ENCODE measurements at places on chromosomes 3 and 15.
A peak's percentile ranks its signal among the peaks of the same experiment; 100 is the strongest.

GRCh38 chr3:119595639-119596334 is 1.9 kb upstream of the PLA1A start:
- no peak for DNase-seq

GRCh38 chr3:132822266-132822665 is 100.1 kb upstream of the NPHP3 start:
- no peak for DNase-seq

- no peak for DNase-seq
These were observed 1.5 kb downstream of the CELF6 start for GRCh38 chr15:72318408-72318942.

DNA sequence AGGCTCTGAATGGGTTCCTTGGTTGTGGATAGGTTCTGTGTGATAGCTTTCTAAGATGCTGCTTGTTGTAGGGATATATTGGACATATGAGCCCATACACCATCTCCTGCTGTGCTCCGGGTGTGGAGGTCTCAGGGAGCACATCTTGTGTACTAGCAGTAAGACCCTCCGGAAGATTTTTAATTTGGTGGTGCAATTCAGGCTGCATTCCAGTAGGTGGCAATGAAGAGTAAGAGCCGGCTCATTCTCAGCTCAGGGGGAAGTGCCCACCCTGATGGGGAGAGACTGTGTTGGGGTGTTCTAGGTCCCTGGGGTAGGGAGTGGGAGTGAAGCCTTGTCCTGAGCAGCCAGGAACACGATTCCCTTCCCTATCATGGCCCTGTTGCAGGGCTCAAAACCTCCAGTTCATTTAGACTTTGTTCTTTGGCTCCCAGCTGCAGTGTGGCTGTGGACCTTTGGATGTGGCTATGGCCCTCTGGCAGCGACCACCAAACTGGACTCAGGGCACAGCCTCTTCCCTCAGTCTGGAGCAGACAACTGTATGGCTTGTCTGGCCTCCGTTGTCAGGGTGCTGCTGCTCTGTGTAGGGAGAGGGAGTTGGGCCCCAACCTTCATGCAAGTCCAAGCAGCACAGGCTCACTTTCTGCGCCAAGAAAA is 104.7 kb downstream of the UNC13C start:
- no peak for DNase-seq

- DNase-seq: no peak
These were observed 504.1 kb downstream of the NTRK3 start for GRCh38 chr15:87752250-87752951.

DNA sequence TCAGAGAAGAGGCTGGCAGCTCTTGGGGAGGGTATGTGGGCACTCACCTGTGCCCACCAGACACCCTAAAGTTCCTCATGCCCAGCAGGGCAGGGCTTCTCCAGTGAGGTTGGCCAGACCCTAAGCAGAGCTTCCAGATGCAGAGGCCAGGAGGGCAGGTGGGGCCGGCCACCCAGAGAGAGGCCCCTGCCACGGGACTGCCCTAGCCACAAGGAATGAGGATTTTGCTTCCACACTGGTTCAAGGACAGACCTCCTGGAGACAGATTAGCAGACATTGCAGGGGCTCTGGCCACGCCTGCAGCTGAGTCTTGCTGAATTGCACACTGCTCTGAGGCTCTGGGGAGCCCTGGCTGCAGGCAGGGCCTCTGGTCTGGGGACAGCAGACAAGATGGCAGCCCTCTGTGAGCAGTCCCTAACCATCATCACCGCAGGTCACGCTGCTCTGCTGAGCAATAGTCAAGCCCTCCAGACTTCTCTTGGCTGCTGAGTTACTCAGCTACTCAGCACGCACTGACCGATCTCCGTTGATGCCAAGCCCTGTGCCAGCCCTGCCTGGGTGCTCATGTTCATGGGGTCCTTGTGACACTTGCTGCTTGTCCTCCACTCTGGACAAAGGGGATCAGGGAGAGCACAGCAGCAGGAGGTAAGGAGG is 117.4 kb upstream of the ABHD17C start:
- DNase-seq: no peak

DNA sequence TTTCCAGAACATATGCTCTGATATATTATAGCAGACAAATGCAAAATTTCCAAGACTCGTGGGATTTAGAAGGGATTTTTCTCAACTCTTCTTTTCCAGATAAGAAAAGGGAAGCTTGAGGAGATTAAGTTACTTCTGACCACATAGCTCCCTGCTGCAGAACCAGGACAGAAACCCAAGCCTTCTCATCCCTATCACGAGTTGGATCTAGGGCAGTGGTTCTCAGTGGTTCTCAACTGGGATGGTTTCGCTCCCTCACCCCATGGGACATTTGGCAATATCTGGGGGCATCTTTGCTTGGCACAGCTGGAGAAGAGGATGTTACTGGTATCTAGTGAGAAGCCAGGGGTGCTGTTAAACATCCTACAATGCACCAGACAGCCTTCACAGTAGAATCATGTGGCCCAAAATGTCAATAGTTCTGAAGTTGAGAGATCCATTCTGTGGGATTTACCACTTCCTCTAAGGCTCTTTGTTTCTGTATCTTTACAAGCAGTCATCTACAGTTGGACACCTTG is 64.2 kb downstream of the LIPC start:
- no peak for DNase-seq

DNA sequence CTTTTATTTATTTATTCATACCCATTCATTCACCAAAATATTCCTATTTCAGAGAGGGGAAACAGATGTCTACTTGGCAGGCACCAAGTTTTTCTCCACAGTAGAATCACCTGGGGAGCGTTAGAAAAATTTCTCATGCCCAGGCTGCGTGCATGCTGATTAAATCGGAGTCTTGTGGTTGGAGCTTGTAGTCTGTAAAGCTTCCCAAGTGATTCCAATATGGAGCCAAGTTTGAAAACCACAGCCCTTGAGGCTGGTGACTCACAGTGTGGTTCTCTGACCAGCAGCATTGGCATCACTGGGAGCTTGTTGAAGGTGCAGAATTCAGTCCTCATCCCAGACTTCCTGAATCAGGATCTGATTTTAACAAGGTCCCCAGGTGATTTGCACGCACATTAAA is 49.7 kb downstream of the PDHB start:
- no peak for DNase-seq

DNA sequence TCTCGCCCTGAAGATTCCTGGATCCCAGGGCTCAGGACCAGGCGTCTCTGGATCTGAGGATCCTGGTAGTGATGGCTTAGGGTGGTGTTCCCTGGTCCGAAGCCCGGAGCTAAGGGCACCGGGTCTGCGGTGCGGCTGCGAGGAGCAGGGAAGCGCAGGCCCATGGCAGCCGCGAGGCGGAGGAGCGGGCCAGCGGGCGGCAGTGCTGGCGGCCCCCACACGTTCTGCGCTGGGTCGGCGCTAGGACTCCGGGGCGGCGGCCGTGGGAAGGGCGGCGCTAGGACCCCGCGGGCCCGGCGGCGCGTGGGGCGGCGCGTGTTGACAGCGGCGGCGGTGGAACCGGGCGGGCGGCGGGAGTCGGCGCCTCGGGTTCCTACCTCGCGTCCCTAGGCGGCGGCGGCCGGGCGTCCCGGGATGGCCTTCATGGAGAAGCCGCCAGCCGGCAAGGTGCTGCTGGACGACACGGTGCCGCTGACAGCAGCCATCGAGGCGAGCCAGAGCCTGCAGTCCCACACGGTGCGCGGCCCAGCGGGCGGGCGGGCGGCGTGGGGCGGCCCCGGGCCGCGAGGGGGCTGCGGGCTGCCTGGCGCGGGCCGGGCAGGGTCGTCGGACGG is at the start of gene PXK:
PXK (plus strand) TSS at position 318 of the 614 bp plus-strand sequence; CDS start at position 415, 97 bp downstream.
- DNase-seq: peak; percentile 77

DNA sequence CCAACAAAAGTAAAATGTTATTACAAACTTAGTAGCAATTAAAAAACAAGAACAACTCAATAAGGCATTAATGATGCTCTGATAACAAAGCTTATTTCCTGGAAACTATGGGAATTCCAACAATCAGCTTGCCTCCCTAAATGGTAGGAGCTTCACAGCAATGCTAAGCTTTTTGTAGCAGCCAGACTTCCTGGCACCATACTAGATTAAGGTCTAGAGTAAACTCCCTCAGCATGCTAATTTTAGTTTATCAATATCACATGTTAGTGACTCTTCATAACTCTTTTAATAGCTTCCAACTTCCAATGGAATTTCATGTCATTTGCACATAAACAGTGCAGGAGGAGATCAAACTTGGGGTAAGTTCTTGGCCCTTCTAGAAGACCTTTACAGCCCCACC is 782.0 kb downstream of the MCTP2 start:
- DNase-seq: no peak

DNA sequence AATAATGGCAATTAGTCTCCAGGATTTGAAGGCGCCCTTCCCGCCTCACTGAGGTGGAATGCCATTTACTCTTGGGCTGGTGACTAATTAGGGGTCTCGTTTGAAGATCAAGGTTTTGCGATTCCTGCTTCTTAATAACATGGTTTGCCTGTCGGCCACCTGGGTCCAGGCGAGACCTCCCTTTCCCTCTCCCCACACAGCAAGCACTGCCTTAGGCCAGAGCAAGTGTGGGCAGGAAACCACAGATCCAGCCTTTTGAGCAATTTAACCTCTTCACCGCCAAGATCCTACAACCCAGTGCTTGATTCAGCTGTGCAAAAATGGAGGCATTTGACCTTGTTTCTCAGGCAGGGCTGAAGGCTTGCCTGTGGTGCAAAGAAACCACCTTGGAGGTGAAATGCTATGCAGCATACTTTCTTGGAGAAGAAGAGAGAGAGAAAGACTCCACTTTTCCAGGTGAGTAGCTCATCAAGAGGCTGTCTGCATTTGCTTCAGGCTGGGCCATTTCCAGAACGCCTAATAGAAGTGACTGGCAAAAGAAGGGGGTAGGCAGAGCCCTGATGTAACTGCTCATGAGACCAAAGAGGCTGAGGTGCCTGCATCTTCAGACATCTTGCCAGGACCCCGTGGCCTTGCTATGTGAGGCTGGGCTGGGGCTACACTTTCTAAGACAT is 34.1 kb upstream of the WNT5A start:
- DNase-seq: no peak

- DNase-seq: peak; percentile 35
These were observed 185.2 kb downstream of the KLF13 start for GRCh38 chr15:31511707-31512310.

DNA sequence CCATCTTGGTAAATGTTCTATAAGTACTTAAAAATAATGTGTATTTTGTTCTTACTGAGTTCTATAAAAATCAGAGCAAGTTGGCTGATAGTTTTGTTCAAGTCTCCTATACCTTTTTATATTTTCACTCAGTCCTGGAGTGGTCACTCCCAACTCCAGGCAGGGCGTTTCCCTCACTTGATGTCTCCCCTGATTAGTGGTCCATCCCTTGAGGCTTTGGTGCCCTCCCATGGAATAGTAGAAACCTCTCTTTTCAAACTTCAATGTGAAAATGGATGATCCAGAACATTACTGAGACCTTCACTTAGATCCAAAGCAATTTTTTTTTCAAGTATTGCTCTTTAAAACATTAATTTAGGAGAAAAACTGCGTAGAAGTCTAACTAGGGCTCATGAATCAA is 25.0 kb upstream of the SCN10A start:
- no peak for DNase-seq

GRCh38 chr3:14491396-14492190 is 48.5 kb downstream of the GRIP2 start:
- DNase-seq: no peak

- no peak for DNase-seq
These were observed 36.6 kb downstream of the CCDC66 start for GRCh38 chr3:56593455-56594158.

DNA sequence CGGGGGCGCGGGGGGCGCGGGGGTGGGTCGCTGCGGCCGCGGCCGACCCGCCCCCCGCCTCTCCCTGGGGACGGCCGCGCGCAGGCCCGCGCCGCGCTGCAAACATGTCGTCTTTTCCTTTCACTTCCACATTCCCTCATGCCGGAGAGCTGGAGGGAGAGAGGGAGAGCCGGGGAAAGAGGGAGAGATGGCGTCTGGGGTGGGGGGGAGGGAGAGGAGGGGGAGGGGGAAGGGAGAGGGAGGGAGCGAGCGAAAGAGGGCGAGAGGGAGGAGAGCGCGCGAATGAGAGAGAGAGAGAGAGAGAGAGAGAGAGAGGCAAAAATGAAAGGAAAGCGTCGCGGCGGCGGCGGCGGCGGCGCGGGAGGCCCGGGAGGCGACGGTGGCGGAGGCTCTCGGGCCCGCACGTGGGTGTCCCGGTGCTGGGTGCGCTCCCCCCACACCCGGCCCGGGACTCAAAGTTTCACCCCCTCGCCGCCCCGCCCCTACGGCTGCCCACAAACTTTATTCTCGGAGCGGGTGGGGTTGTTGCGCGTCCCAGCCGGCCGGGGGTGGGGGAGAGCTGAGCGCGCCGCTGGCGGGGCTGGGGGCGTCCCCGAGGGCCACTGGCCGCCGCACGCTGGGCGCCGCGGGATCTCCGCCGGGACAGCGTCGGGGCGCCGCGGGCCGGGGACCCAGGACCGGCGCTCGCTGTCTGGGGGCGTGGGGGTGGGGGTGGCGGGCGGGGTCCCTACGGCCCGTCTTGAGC is 731 bp downstream of the ZNF710 start:
- DNase-seq: peak; percentile 44

- DNase-seq: no peak
These were observed 16.1 kb downstream of the ALS2CL start for GRCh38 chr3:46677411-46677726.

DNA sequence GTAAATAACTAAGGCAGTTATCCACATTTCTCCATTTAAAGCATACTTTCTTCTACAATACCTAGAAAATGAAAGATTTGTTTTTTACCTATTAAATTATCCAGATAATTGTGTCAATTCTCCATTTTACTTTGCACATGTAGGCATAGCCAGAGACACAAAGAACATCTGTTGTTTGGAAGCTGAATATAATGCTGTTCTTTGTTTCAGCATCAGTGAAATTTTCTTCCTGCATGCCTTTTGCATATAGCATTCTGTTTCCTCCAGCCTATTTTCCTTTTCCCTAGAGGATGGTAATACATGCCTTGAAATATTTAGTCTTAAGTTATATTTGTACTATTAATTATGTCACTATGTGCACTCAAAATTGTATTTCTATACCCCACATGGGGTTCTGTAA is 233.7 kb downstream of the CNTN6 start:
- no peak for DNase-seq

DNA sequence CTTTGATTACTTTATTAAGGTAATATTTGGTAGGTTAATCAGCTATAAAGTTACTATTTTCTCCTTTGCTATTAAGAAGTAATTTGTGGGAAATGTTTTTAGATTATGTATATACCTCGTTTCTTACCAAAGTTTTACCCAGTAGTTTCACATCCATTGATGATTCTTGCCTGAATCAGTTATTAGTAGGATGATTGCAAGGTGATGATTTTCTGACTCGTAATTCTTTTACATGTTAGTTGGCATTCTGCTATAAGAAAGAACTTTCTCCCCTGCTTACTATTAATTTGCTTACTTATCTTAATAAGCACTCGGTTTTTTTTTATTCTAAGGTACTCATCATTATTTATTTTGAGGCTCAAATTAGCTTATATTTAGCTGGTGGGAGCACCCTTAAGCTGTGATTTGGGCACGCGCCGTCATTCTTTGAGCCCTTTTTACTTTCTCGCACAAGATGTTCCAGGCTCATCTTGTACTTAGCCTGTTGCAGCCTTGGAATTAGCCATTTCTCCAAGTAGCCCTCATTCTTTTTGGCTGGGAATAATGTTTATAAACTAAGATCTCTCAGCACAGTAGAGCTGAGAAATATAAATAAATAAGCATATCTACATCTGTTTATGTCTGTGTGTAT is 15.3 kb downstream of the USP3 start:
- no peak for DNase-seq

- no peak for DNase-seq
These were observed 53.9 kb downstream of the COPS2 start for GRCh38 chr15:49101536-49101935.
